ENCODE measurements at places on chromosomes 1 and 21. TPM values are rescaled to one million over a fixed set of nuclear protein-coding genes. Genes with fewer than 3 reads are reported as not detected.

The AQP10 gene
- total RNA-seq, result not detected

The CCDC27 gene
- total RNA-seq, result not detected

The DESI2 gene
- 47.7 TPM for total RNA-seq

The RIPPLY3 gene
- not detected for total RNA-seq

The DIRAS3 gene
- 0.98 TPM for total RNA-seq

The OR2L13 gene
- total RNA-seq, result not detected
